AG20443 (cell line): ENCODE measurements at places on chromosomes 7 and 10.
A peak's percentile ranks its signal among the peaks of the same experiment; 100 is the strongest.

DNA sequence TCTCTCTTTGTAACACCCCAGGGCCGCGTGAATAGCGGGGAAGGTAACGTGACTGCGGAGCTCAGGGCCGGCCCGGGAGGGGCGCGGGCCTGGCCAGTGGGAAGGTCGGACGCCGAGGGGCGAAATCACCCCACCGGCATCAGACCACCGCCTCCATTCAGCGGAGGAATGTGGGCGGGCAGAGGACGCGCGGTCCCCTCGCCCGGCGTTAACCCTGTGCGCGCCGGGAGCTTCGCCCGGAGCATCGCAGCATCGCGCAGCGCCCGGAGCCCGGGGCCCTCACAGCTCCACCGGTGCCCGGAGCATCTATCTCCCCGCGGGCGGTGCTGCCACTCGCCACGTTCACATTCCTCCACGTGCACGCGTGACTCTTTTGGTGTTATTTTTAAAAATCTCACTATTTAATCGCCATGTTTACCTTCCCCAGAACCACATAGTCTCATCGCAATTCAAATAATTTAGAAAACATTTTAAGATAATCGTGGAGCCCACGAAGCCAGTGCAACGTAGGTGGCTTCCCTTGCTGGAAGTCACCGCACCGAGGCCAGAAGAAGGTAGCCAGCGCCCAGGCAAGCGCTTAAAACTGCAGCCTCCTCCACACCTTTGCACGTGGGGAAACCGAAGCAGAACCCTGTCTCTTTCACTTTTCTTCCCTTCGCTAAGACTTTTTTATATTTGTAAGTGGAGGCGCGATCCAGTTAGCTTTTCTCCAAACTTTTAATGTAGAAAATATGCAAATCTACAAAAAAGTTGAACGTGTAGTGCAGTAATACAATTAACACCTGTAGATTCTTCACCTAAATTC lies 21.8 kb downstream of the FGFBP3 start:
- DNase-seq: peak; percentile 57

DNA sequence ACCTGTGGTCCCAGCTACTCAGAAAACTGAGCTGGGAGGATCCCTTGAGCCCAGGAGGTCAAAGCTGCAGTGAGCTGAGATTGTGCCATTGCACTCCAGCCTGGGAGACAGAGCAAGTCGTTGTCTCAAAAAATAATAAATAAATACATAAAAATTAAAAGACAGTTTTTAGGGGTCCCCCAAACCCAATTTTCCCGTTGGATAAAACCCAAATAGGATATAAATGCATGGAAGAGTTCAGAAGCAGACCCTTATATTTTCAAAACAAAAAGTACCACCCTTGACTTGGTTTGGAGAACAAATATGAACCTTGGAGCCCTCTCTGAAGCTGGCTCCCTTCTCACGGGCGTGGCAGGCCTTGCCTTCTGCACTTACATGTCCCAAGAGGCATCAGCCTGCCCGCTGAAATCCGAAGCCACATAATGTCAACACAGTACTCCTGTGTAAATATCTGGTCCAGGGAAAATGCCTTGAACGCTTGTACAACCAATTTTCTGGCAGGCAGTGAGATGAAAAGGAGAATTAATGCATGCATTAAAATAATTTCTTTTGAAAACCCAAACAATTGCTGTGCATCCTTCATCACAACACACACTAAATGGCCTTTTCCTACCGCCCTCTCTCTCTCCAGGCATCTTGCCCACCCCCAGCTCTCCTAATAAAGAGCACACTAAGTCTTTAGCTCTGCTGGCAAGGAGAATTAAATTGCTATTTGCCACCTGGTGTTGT lies 46.4 kb upstream of the PARD3 start:
- no peak for DNase-seq

- DNase-seq: no peak
Measured at GRCh38 chr10:33664070-33664469, 329.6 kb upstream of the NRP1 start.

- DNase-seq: no peak
Measured at GRCh38 chr7:126659124-126659523, 593.6 kb downstream of the GRM8 start.

- peak; percentile 37 for DNase-seq
Measured at GRCh38 chr7:157568770-157569584, 232.2 kb downstream of the DNAJB6 start.

GRCh38 chr7:11727864-11728263 lies 104.1 kb downstream of the THSD7A start:
- DNase-seq: no peak
